ENCODE measurements at places on chromosomes 16 and 17.

GRCh38 chr16:26120729-26121128 is 429.0 kb downstream of the HS3ST4 start:
- DNase-seq = no peak

DNA sequence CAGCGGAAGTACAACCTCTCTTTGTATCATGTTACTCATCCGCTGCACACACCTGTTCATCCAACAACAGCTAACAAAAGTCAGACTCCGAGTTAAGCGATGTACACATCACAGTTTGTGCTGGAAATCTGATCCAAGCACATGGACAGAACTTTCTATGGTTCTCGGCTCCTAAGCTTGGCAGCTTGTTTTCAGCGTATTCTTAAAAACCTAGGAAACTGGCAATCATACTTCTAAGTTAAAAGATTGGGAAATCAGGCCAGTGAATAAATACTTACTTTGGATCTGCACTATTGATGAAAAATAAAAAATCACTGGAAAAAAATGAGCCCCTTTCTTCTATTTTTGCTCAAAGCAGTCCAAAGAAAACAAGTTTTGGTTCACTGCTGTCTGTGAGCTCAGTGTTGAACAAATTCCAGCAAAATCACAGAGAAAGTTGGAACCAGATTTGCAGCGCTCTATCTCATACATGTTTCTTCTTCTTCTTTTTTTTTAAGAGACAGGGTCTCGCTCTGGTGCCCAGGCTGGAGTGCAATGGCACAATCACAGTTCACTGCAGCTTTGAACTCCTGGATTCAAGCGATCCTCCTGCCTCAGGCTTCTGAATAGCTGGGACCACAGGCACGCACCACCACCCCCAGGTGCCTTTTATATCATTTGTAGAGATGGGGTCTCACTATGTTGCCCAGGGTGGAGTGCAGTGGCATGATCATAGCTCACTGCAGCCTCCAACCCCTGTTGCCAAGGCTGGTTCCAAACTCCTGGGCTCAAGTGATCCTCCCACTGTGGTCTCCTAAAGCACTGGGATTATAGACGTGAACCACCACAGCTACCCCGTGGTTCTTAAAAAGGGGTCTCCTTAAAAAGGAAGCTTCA is 71.6 kb upstream of the CREBBP start:
- no peak for DNase-seq

DNA sequence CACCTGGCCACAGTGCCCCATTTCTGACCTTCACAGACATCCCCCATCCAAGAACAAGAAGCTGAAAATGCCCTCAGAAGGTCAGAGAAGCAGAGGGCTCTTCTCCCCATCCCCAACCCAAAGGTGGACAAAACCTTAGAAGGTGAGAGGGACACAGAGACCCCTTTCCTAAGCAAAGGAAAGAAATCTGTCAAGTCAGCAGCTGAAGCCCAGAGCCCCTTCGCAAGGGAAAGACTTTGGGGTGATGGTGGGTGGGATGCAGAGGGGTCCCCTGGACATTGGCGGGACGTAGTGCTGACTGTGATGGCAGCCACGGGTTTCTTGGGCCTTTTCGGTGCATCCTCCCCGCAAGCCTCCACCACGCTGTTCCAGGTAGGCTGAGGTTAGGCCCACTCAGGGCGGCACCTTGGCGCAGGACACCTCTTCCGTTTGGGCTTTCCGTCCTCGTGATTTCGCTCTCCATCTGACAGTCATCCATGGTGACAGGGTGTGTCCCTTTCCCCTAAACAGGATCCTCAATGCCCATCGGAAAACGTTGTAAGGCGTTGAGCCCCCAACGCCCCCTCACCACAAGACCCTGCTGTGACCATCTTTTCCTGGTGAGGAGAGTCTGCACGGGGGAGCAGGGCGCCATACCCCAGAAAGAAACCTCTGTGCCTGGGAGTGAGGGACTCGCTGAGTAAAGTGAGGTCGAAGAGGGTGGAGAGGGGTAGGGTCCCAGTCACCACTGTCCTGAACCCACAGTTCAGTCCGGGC is 10.7 kb upstream of the GSDMA start:
- DNase-seq = no peak

DNA sequence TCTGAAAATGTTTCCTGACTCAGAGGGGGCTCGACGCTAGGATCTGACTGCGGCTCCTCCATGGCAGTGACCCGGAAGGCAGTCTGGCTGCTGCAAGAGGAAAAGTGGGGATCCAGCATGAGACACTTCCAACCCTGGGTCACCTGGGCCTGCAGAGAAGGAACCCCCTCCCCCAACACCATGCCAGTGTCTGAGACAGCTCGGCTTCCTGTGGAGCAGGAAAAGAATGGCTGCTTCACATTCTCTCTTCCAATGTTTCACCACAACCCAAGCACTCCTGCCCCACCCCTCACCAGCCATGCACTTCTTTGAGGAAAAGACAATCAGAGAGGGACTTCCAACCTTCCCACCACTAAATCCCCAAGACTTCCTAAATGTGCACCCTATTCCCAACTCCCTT is 10.8 kb downstream of the TP53 start:
- DNase-seq = peak; percentile 55
